ENCODE measurements at places on chromosomes 16 and 17. TPM values are rescaled to one million over a fixed set of nuclear protein-coding genes. Genes with fewer than 3 reads are reported as not detected.

CETP gene
- total RNA-seq: 58.7 TPM

TNFRSF13B gene
- total RNA-seq: 38.1 TPM

- no peaks in the 10 kb centered on the region for H3K27me3 ChIP-seq
- H3K27ac ChIP-seq: peak overlapping the region; percentile 53
- H3K4me1 ChIP-seq: peaks cover 41% of the 10 kb centered on the region
Measured at GRCh38 chr16:85105475-85105874, 6.8 kb downstream of the CIBAR2 start.

GRCh38 chr17:4588391-4588790, 4.1 kb downstream of the SMTNL2 start:
- H3K27me3 ChIP-seq: peaks cover 35% of the 10 kb centered on the region
- H3K27ac ChIP-seq: no peak overlapping the region
- H3K4me3 ChIP-seq: no peak overlapping the region

SULT1A3 gene
- total RNA-seq: 26.7 TPM

- H3K4me1 ChIP-seq: peaks cover 9% of the 10 kb centered on the region
- no peaks in the 10 kb centered on the region for H3K36me3 ChIP-seq
- H3K27me3 ChIP-seq: no peaks in the 10 kb centered on the region
- no peak overlapping the region for H3K4me3 ChIP-seq
Measured at GRCh38 chr17:4759776-4760236, 11.9 kb upstream of the TM4SF5 start.

DNA sequence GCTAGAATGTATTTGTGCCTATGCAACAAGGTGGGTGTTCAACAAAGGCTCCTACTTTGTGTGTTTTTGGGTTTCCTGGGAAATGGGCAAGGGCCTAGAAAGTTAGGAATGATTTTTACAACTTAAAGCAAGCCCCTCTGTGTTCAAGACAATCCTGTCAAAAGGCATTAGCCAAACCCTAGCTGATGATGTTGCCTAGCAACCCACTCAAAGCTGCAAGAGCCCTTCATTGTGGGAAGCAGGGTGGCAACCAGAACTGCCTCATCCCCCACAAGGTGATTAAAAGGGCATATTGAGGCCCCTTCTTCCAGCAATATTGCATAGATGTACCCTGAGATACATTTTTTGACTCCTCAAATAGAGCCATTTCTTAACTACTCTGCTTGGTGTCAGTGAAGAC, 16.0 kb upstream of the RASL10B start:
- H3K27me3 ChIP-seq: no peaks in the 10 kb centered on the region
- no peaks in the 10 kb centered on the region for H3K36me3 ChIP-seq
- peaks cover 6% of the 10 kb centered on the region for H3K4me1 ChIP-seq
- DNase-seq: no peak

WDR59 gene
- 46.0 TPM for total RNA-seq

DNA sequence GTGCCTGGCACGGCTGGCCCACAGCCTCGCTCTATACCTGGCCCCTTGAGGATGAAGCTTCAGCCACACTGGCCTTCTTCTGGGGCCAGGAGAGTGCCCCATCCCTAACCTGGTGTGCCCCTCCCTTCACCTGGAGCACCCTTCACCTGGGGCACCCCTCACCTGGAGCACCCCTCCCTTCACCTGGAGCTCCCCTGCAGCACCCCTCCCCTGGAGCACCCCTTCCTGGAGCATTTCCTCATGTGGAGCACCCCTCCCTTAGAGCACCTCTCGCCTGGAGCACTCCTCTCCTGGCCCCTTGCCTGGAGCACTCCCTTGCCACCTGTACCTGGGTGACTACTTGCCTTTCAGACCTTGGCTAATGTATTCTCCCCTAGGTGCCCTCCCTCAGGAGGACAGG, 2.4 kb upstream of the FBXL16 start:
- peaks cover 8% of the 10 kb centered on the region for H3K27me3 ChIP-seq
- no peak for DNase-seq
- no peaks in the 10 kb centered on the region for H3K36me3 ChIP-seq
- H3K27ac ChIP-seq: no peak overlapping the region
